ENCODE measurements at places on chromosomes 5 and 9.

DNA sequence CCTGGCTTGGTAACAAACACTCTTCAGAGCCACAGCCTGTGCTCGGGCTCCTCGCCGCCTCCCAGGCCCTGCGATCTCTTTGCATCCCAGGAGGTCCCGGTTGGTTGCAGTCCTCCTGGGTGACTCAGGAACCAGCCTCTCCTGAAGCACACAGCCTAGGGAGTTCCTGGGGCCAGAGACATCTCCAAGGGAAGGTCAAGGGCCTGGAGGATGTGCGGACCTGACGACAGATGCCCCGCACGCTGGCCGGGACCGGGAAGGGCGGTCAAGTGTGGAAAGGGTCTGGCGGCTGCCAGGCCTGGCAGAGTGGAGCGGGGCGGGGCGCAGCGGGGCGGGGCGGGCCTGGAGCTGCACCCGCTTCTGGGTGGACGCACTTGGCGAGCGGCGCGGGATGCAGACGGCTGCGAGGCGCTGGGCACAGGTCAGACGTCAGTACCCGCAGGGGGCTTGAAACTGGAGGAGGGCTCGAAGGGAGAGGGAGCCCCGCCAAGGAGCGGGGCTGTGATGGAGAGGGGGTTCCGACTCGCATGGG lies 45.0 kb upstream of the PRSS3 start:
- DNase-seq = peak; percentile 37

DNA sequence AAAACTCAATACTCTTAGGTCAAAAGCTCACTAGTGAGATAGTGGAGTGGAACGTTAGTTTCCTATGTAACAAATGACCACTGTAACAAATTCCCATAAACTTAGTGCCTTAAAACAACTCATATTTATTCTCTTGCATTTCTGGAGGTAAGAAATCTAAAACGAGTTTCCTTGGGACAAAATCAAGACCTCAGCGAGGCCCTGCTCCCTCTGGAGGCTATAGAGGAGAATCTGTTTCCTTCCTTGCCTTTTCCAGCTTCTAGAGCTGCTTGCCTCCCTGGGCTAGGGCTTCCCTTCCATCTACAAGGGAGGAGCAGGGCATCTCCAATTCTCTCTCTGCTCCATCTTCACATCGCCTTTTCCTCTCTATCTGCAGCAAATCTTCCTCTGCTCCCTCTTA lies 32.0 kb downstream of the SEMA5A start:
- peak; percentile 58 for DNase-seq

DNA sequence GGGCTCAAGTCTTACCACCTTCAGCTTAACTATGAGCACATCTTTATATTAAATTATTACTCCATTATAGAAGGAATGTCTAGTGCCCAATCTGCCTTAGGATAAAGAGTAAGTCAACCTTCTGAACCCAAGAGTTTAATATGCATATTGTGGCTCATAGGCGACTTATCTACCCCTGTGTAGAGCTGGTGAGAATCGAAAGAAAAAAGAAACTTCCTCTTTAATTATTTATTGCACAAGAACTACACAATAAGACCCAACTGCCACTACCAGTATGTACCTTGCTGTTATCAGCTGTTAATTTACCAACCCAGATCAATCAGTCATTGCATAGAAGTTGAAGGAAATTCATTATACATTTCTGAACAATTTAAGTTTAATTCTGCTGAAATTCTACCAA lies 329.1 kb upstream of the SLC24A2 start:
- DNase-seq = no peak

GRCh38 chr5:74035521-74035937 lies 409.5 kb downstream of the ARHGEF28 start:
- peak; percentile 71 for DNase-seq

GRCh38 chr9:126965541-126966428 lies 51.2 kb downstream of the RALGPS1 start:
- peak; percentile 47 for DNase-seq

DNA sequence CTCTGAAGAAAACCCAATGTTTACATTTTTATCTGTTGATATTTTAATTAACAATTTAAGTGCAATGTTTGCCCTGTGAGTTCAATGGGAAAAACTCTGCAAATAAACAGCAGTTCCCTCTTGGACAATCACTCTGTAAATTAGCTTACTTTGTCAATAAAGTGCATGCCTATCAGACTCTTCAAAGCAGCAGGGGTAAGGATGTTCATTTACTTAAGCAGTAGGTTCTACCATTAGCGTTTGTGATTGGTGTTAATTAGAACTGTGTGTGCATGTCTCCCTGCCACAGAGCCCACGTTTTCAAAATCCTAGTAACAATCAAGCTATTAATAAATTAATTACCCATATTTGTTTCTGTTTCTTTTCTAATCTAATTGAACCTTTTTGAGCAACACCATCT lies 1921.6 kb upstream of the WWC1 start:
- no peak for DNase-seq

DNA sequence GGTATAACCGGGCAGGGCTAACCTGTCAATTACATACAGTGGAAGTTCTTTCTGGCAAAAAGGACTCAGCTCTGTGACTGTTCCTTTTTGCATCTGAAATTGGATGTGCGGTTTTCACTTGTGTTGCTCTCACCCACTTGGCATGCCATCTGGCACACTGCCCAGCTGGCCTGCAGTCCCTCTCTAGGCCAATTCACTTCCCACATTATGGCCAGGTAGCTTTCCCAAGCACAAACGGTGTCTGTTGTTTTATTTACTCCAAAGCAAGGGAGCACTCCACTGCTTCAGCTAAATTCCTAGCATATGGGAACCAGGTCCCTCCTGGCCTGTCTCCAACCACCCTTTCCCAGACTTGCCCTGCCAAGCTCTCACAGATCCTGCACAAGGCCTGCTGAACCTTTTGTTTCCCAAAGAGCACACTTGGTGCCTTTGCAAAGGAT lies 132.5 kb downstream of the SEMA6A start:
- DNase-seq = peak; percentile 56

- no peak for DNase-seq
These were observed 10.8 kb upstream of the PLIN2 start for GRCh38 chr9:19138084-19138483.

- DNase-seq = no peak
These were observed 102.9 kb downstream of the ACER2 start for GRCh38 chr9:19511694-19512093.

DNA sequence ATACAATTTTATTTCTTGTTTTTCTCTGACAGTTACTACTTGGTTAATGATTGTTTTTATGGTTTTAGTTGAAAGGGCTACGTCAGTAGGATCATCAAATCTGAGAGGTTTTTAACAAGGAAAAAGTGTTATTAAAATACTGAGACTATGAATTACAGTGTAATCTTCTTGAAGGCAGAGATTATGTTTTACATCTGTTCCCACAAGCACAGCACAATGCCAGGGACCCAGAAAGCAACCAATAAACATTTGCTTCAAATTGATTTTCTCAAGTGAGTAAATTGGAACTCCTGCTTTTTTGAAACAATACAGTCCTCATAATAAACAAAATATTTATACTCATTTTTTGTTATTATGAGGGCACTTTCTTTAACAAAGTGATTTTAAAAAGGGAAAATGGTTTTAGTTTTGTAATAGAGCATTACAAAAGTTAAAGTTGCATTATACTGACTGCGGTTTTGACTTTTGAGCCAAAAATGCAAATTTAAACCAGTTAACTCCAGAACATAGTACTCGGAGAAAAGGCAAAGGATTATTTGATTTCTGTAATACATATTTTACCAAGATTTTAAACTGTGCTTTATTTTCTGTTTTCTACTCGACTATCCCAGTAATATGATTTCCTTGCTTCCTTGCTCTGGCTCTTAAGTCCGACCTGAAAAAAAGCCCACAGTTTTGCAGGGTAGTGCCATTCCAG lies 176.9 kb downstream of the GDNF start:
- no peak for DNase-seq

GRCh38 chr9:125494653-125494915 lies 212.4 kb downstream of the MAPKAP1 start:
- DNase-seq = peak; percentile 18

GRCh38 chr9:38338342-38339018 lies 54.0 kb upstream of the ALDH1B1 start:
- no peak for DNase-seq

- DNase-seq = peak; percentile 6
These were observed 474 bp downstream of the HMGCR start for GRCh38 chr5:75337366-75338021.

DNA sequence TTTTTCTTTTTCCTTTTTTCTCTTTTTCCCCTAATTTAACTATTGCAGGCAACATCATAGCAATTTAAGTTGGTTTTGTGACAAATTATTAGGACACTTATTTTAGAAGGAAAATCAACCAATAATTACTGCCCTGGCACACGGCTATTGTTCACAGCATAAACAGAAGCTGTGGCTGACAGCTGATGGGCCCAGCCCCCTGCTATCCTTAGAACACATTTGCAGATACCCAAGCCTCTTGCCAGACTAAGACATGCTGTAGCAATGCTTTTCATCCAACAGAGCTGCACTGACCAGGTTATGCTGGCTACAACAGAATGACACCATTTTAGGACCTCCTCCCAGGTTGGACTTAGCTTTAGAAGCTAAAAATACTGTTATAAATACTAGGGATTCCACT lies 852.7 kb upstream of the DMAC1 start:
- no peak for DNase-seq

DNA sequence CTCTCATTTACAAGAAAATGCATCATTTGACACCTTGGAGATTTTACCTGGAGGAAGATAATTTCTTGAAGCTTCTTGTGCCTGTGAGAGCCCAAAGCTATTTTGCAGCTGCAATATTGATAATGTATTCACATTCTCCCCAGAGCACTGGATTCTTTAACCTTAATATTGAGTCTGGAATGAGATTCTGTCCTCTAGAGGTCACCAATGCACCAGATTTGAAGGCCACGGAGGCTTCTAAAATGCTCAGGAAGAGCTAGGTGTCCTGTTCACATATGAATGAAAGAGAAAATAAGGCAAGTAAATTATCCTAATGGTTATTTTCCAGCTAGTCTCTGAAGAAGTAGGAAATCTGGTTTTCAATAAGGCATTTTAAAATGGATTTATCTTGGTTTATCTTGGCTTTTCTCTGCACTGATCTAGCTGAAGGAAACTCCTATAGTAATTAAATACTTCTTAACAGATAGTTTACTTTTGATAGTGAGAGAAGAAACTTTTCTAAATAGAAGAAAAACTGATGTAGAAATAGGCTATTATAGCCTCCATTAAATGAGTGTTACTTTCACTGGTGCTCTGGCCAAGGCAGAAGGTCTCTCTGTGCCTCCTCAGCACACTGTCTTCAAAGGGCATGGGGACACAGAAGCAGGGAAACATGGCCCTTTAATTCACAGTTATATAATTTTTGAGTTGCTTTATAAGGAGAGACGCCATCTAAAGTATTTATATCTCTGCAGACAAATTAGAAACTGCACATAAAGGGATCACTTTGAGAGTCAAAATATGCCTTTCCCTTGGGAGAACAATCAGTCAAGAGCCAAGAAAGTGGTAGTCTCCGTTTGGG lies 297.0 kb upstream of the ACTBL2 start:
- DNase-seq = peak; percentile 81

- no peak for DNase-seq
These were observed 66.1 kb downstream of the TRPM6 start for GRCh38 chr9:74821636-74822035.

All from fibroblast of skin of back (primary cell).